CD14-positive monocyte (primary cell): ENCODE measurements at places on chromosomes 11 and 22.

- no peak for DNase-seq
Observed at GRCh38 chr11:72454791-72455190, 20.5 kb upstream of the CLPB start.

GRCh38 chr11:12441231-12441861, 64.0 kb downstream of the PARVA start:
- no peak for DNase-seq

- DNase-seq = no peak
Observed at GRCh38 chr11:116890193-116890592, 52.8 kb upstream of the APOA1 start.

DNA sequence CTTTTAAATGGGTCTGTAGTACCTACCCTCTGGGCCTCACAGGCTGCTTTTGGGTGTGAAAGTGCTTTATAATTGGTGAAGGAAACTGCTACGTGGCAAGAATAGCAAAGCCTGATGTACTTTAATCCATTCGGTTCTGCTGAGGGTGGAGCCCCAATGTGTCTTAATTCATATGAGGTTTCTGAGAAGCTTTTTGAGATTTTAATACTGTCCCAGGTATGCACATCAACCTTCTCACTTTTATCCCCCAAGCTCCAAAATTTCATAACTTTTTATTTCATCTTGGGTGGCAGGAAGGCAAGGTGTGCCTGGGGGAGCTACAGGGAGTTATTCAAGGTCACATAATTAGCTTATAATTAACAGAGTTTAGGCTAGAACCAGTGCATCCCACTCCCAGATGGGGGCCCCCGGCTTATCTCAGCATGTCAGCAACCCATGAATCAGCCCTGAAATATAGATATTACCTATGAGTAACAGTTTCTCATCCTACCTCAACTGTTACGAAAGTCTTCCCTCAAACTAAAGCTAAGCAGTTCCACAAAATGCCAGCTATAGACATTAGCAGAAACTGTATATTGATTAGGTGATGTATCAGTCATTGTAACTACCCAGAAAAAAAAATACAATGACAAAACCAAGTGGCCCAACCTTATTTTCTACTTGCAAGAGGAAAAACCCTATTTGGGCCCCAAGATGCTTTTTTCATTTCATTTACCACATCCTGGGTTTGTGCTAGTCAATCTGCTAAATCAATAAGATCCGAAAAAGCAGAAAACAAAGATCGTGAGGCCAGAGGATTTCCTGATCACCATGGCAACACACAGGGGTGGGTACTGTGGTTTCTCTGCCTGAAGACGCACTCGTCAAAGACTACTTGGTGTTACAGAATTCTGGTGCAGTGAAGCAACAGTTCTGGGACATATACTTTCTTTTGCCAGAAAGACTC, 26.7 kb downstream of the CD44 start:
- DNase-seq = peak; percentile 75

GRCh38 chr11:118705111-118705741, 25.8 kb upstream of the TREH start:
- peak; percentile 73 for DNase-seq

GRCh38 chr11:132914600-132914999, 617.7 kb downstream of the OPCML start:
- DNase-seq = no peak

GRCh38 chr11:2857918-2858317, 27.7 kb downstream of the CDKN1C start:
- no peak for DNase-seq

- peak; percentile 83 for DNase-seq
Observed at GRCh38 chr22:36873614-36874308, 13.0 kb downstream of the NCF4 start.

GRCh38 chr11:127369356-127369755, 368.8 kb upstream of the KIRREL3 start:
- no peak for DNase-seq

DNA sequence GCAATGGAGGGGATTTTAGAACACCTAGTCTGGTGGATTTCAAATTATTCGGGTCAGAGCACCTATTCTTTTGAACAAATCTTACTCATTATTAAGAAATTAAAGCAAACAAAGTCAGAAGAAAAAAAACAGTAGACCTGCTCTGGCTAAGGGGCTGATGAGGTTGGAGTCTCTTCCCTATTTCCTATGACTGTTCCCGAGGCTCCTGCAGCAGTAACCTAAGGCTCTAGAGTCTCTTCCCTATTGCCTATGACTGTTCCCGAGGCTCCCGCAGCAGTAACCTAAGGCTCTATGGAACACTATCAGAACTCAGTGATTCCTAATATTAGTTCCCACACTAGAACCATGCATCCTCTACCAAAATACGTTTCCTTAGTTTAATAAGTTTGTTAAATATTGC, 607.9 kb downstream of the NTM start:
- no peak for DNase-seq

- DNase-seq = no peak
Observed at GRCh38 chr11:14588681-14589080, 54.9 kb upstream of the PDE3B start.

- no peak for DNase-seq
Observed at GRCh38 chr11:32792111-32792947, 2.1 kb downstream of the CCDC73 start.

DNA sequence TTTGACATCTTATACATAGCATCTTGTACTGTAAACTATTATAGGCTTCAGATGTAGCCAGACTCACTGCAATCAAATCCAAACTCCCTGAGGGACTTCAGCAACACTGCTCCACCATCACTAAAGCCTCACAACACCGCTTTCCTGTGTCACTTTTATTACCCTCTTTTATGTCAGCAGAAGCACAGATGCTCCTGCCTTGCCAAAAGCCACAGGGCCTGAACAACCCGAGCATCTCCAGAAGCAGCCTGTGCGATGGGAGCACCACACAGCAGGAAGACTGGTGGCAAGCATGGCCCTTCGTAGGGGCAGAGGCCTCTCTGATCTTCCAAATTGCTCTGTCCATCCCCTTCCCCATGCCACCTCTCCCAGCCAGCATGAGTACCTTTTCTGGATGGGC, 22.9 kb downstream of the TMEM123 start:
- DNase-seq = no peak

GRCh38 chr22:46377525-46378425, 42.3 kb downstream of the TRMU start:
- no peak for DNase-seq

DNA sequence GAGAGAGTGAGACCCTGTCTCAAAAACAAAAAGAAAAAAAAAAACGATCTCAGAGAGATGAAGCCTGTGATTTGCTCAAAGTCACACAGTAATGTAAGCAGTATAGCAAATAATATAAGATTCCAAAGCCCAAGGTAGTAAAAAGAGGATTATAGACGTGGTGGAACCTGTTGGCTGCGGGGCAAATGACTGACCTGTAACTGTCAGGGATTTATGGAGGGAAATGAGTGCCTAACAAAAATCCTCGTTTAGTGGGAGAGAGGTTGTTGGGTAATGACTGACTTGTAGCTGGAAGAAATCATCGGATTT, 723 bp upstream of the CLP1 start:
- DNase-seq = no peak

DNA sequence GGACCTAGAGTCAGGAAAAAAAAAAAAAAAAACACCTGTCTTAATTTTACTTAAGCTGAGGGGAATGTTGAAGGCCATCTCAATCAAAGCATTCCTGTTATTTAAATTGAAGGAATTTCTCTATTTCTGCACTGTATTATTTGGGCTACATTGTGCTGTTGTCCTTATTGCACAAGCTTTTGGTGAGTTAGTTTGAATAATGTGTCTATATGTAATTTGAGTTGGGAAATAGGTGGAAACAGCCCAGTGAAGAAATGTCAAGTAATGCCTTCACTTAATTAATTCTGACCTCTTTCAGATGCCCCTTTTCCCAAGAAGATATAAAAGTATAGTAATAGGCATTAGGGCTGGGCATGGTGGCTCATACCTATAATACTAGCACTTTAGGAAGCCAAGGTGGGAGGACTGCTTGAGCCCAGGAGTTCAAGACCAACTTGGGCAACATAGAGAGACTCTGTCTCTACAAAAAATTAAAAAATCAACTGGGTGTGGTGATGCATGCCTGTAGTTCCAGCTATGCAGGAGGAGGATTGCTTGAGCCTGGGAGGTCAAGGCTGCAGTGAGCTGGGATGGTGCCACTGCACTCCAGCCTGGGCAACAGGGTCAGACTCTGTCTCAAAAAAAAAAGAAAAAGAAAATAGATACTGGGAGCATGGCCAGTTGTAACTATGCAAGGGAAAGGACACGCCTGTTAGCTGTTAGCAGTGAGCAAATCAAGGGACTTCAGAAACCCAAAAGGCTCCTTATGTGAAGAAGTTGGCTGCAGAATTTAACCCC, 34.9 kb downstream of the OR10A6 start:
- DNase-seq = no peak

GRCh38 chr11:4636962-4637661, at the start of gene OR51D1:
TSS of gene OR51D1 (plus strand) at chr11:4637477. CDS start at chr11:4639791, 2,314 bp downstream.
- peak; percentile 39 for DNase-seq

DNA sequence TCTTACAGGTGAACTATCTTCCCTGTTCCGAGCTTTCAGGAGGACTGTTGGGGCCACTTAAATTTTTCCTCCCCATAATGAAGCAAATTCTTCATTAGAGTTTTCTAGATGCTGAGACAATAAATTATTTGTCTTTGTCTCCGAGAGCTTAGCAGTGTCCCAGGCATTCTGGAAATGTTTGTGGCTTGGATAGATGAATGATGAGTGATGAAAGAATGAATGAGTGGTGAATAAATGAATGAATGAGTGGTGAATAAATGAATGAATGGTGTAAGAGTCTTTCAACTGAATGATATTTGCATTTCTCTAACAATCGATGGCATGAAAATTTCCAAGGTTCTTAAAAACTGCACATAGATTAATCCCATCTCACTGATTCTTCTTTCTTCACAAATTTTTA, 52.8 kb downstream of the AHNAK start:
- DNase-seq = no peak

GRCh38 chr11:6705905-6706535, 22.9 kb upstream of the MRPL17 start:
- DNase-seq = peak; percentile 56

DNA sequence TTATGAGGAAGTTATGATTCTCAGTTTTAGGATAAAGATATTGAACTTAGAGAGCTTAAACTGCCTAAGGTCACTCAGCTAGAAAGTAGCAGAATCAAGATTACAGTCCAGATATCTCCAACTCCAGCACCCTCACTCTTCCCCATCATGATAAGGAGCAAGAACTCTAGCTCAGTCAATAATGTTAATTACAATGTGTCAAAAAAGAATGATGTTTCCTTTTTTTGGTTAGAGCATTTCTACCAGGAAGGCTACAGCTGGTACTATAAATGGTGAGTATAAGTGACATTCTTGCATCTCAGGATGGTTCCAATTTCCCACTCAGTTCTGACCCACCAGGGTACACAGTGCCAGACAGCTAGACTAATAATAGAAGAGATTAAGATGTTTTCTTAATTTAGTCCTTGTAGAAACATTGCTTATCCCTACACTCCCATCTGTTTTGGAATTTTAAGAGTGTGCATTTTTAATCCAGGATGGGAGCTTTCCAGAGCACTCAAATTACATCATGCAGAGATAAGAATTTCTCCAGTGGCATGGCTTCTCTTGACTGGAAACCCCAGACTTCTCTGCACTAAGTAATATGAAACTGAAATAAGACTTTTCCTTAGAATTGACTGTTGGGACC, 21.6 kb upstream of the BBOX1 start:
- DNase-seq = no peak

DNA sequence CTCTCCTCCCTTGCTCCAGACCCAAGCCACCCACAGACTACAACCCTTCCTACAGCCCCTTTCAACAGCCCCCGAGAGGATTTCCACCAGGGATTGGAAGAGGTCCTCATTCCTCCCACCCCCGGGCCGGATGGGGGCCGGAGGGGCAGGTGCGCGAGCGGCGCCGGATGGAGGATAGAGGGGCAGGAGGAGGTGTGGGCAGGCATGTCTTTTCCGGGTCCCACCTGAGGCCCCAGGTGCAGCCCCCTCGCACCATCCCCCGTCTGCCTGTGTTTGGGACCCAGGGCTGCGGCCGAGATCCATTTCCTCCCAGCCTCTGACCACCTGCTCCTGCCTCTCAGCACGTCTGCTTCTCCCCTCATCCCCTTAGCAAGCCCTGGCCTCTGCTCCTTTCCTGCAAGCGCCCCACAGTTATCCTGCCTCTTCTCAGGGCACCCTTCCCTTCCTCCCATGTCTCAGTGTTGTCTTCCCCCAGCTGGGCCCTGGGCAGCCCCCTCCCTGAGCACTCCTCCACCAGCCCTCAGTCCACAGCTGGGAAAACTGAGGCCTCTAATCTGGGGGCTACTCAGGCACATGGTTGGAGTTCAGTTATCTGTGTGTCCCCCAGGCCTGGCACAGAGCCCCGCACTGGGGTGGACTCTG, 19.3 kb upstream of the CBX7 start:
- DNase-seq = no peak

DNA sequence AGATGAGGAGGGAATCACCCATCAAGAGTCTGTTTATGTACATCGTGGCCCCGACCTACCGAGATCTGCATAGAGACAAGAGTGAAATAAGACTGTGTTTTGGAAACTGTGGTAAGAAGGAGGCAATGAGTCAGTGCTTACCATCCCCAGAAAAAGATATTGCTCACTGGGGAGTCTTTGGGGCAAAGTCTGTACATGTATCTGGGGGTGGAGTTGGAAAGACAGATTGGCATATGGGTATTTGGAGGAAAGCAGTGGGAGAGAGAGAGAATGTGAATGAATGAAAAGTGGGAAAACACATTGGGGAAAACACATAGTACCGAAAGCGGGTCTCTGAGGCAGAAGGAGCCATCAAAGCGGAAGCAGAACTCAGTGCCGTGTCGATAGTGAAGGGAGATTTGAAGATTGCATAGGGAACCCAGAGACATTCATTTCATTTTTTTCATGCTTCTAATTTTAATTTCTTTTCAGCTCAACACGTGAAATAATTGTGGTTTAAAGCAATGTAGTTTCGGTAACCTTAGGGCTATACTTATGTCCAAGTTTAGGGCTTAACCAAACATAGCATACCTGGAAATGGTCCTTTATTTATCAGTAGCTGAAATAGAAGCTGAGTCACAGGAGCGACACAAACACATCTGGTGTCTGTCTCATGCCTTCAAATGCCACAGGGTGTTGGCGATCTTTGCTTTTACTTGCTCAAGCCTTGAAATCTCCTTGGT, 98.6 kb upstream of the CD44 start:
- DNase-seq = peak; percentile 47

GRCh38 chr22:43400449-43400848, 11.4 kb upstream of the MPPED1 start:
- no peak for DNase-seq

DNA sequence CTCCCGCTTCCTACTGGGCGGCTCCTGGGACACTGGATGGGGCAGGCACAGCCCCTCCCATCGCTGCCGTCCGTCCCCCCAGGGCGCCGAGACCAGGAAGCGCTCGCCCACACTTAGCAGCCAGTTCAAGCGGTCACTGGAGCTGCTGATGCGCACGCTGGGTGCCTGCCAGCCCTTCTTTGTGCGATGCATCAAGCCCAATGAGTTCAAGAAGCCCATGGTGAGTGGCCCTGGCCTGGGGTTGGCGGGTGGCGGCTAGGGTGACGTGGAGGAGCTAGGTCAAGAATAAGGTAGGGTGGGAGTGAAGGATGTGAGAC, 44.6 kb downstream of the MYO7A start:
- no peak for DNase-seq

GRCh38 chr11:17972987-17973386, 39.9 kb downstream of the SERGEF start:
- no peak for DNase-seq
